ENCODE measurements at places on chromosomes 3 and 15. TPM values are rescaled to one million over a fixed set of nuclear protein-coding genes. Genes with fewer than 3 reads are reported as not detected.

Gene KCNAB1
- total RNA-seq, result 0.36 TPM

Gene MYO5C
- under 0.01 TPM for total RNA-seq

Gene TRH
- total RNA-seq, result under 0.01 TPM

Gene SPTSSB
- not detected for total RNA-seq

Gene FETUB
- total RNA-seq, result not detected

Gene MCTP2
- 16.3 TPM for total RNA-seq

Gene ERICH6
- under 0.01 TPM for total RNA-seq

Gene ABHD2
- total RNA-seq, result 115 TPM

Gene NR1I2
- not detected for total RNA-seq

Gene NMB
- 8.5 TPM for total RNA-seq

Gene FAM43A
- 14.7 TPM for total RNA-seq

Gene SIAH2
- 35.7 TPM for total RNA-seq

Gene SCAMP5
- total RNA-seq, result 0.88 TPM

Gene P2RY14
- not detected for total RNA-seq

Gene SPG21
- 142 TPM for total RNA-seq

Gene ABI3BP
- total RNA-seq, result 183 TPM

Gene ECT2
- 21.8 TPM for total RNA-seq

Gene TM4SF18
- total RNA-seq, result 0.29 TPM

Gene ENTPD3
- 0.36 TPM for total RNA-seq

Gene HGD
- total RNA-seq, result under 0.01 TPM

Gene PLA2G4F
- total RNA-seq, result not detected

Gene GRK7
- not detected for total RNA-seq

Gene MORF4L1
- total RNA-seq, result 446 TPM

Gene FBXL2
- 23.6 TPM for total RNA-seq

Gene TUSC7
- not detected for total RNA-seq

Gene GPR87
- total RNA-seq, result not detected

Gene MYL3
- total RNA-seq, result not detected

Gene ZBBX
- total RNA-seq, result not detected

Gene PP2D1
- total RNA-seq, result not detected

Gene CD200
- 1.5 TPM for total RNA-seq

Gene TYRO3
- 6.2 TPM for total RNA-seq

Gene TP63
- total RNA-seq, result 1.8 TPM

Gene CAPN3
- 1.1 TPM for total RNA-seq

Gene GABPB1
- 44.9 TPM for total RNA-seq

Gene STRA6
- total RNA-seq, result 0.36 TPM

Gene ARGFX
- not detected for total RNA-seq

Gene CCK
- total RNA-seq, result not detected

Gene SAMD7
- not detected for total RNA-seq

Gene GPR156
- 0.88 TPM for total RNA-seq

Gene RAB6B
- total RNA-seq, result 0.59 TPM

Data from osteoblast (primary cell).